ENCODE measurements at places on chromosomes 7 and 10.

DNA sequence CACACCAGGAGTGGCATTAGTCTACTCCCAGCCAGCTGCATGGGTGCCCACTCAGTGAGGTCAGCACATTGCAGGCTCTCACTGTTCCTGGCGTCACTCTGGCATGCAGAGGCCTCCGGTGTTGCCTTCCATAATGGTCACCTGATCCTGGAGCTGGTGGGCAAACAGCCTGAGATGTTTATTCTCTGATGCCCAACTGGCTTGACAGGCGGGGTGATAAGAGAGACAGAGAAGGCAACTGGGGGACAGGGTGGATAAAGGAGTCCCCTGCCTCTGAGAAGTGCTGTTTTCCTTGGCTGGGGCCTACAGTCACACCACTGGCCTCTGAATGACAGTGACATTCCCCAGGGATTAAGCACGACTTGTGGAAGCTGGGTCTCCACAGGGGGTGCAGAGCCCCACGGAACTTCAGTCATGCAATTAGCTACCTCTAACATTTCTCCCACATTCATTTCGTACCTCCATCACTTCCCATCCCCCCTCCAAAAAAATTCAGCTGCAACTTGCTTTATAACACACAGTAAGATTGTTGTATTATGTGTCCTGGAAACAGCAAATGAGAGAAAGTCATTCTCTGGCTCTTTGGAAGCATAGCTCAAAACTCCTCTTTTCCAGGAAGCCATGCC is 7.1 kb upstream of the RBM20 start:
- DNase-seq = no peak

DNA sequence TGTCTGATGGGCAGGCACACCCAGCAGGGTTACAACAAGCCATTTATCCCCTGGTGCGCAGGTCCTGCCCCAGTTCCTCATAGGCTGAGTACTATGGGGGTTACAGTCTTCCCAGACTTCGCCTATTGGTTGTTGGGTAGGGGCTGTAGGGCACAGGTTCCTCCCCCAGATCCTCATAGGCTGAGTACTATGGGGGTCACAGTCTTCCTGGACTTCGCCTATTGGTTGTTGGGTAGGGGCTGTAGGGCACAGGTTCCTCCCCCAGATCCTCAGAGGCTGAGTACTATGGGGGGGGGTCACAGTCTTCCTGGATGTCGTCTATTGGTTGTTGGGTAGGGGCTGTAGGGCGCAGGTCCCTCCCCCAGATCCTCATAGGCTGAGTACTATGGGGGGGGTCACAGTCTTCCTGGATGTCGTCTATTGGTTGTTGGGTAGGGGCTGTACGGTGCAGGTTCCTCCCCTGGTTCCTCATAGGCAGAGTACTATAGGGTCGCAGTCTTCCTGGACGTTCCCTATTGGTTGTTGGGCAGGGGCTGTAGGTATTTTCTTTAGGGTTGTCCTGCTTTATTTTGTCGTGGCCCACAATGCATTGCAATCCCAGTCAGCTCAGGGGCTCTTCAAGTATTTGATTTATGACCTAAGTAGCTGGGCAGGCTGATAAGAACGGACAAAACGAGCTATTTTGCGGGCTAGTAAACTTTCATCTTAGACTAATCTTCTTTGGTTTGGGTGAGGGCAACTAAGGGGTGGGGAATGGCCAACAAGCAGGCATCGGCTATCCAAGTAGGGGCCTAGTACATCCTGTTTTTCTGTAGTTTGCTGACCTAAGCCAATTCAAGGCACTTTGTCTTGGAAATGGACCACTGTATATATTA is 3.4 kb downstream of the LRRC27 start:
- DNase-seq = no peak

DNA sequence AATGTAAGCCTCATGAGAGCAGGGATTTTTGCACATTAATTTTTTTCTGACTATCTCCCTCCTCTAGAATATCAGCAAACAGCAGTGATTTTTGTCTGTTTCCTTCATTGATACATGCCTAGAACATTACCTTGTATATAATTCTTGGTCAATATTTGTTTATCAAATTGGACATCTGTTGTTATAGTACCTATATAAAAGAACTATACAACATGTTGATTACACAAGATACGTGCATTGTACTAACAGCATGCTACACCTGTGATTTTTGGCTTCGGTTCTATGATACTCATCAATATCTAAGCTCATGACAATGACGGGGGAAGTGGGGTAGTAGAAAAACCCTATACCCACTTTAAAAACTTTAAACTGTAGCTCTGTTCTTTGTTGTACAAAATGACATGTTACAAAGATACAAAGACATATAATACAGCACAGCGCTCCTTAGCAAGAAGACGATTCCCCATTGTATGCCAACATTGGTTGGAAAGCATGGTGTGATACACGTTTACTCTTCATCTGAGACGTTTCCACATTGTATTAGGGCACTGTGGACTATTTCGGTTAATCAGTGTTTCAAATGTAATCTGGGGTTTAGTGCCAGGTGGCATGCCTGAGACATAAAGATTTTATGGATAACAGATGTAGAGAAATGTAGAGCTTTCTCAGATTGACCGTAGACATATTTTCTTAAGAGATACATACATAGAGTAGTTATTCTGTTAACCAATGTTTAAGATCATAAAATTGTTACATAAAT is 70.5 kb upstream of the FOXP2 start:
- no peak for DNase-seq

GRCh38 chr7:55127135-55127551 is 108.3 kb downstream of the EGFR start:
- DNase-seq = no peak
